ENCODE measurements at places on chromosomes 1 and 21.
A peak's percentile ranks its signal among the peaks of the same experiment; 100 is the strongest.

DNA sequence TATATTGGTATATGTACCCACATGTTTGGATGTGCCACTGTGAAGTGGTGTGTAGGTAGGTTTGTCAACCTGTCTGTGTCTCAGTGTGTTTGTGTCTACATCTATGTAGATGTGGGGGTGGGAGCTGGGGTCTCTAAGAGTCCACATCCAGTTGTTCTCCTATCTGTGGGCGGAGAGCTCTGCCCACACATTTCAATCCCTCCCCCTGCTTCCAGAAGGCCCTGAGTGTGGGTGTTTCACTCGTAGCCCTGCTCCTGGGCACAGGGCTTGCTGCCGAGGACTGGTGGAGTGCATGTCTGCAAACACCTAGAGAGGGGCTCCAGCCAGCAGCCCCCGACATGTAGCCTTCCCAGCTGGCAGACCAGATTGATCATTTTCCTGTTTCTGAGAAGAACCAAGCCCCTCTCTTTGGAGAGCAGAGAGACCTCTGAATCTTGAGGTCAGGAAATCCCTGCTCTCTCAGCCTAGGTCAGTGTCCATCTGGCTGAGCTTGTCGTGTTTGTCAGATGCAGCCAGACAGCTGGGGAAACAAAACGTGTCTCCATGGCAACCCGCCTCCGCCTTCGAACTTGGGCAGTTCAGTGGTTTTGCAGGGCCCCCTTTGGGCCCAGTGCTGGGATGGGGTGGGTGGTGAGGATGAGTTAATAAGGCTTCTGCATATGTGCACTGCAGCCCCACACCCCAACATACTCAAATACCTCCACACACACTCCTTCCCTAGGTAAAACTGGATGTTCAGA, 31.2 kb upstream of the SYNC start:
- DNase-seq, result no peak

DNA sequence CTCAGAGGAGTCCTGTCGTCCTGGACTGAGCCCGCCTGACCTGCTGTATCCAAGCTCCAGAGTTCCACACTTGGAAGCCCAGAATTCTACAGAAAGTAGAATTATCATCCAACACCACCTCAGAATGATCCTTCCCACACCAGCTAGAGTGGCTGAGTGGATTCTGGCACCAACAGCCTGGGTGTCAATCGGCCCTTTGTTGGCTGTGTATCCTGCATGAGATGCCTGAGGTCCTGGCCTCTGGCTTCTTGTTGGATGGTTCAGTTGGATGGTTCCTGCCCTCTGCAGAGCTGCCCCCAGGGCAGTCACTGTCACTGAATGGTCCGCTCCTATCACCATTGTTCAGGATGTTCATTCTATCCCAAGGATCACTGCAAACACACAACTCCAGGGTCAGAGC, 49.8 kb downstream of the PGBD5 start:
- no peak for DNase-seq

- no peak for DNase-seq
Observed at GRCh38 chr21:14677013-14677412, 130.9 kb upstream of the SAMSN1 start.

DNA sequence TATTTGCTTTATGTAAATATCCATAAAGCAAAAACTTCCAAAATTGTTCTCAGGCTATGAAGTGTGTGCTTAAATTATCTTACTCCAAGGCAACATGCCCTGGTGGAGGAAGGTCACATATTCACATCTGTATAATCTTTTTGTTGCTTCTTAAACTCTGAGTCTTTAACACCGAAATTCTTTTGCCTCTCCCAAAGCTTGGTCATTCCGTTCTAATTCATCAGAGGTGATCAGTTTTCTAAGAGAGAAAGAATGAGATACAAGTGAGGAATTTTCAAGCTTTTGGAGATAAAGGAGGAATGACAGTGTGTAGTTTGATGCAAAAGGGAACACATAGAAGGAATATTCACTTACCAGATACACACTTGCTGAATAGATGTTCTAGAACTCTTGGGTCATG, 561.7 kb downstream of the LTN1 start:
- no peak for DNase-seq

DNA sequence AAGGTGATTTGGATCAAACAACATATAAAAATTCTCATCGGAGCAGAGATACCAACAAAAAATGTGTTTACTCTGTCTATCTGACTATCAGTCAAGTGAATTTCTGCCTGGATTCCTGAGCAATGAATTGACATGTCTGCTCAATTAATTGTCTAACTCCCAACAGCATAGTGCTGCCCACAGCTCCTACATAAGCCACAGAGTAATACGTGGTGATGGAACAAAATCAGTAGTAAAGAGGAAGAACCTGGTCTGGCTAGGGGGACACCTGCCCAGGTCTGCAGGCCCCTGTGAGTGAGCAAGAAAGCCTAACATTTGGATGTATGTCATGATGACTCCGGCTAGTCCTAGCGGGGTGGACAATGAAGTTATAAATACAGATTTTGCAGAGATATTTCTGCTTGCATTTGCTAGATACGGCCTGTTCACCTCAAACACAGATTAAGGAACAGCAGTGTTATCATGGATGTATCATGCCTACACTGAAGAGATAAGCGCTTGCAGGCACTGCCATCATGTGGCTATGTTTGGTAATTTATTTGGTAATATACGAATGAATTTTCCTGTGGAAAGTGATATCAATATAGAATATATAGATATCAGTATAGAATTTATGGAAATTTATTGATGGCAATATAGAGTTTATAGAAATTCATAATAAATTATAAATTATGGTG, 69.6 kb upstream of the LRRC8B start:
- DNase-seq, result peak; percentile 68

Data from CD4-positive, alpha-beta T cell treated with Interleukin-17A for 4 hours (primary cell).